Upper lobe of left lung (tissue), 6 donors: ENCODE measurements at places on chromosomes 5 and 9. TPM values are rescaled to one million over a fixed set of nuclear protein-coding genes. Genes with fewer than 3 reads are reported as not detected.
A peak's percentile ranks its signal among the peaks of the same experiment; 100 is the strongest.

ACOT12 gene
- not detected for total RNA-seq

PCDHGB7 gene
- 8.7 TPM for total RNA-seq

LHX3 gene
- 0.20 TPM for total RNA-seq

SPZ1 gene
- total RNA-seq: not detected

FABP6 gene
- total RNA-seq: 4.4 TPM

RFESD gene
- total RNA-seq: 2.0 TPM

FOXD4 gene
- 2.6 TPM for total RNA-seq

DNA sequence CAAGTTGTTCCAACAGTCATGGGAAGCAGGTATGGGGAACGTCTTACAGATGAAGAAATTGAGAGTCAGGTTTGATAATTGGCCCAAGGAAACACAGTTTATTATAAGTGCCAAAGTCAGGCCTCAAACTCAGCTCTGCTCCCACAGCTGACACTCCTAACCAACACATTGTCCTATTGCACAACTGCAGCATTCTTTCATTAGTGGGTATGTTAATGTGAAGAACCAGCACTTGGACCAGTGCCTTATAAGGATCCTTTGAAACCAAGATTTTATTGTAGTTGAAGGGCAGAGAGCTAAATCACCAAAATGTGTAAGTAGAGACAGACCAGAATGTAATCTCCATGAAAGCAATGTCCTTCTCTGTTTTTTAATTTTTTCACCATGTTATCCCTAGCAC, 56.1 kb downstream of the GRIA1 start:
- DNase-seq: no peak

GRCh38 chr5:28324174-28324573, 1285.8 kb upstream of the CDH9 start:
- no peak for DNase-seq

- no peak for DNase-seq
Measured at GRCh38 chr5:122327110-122327509, 15.1 kb downstream of the SNCAIP start.

GRCh38 chr9:7320841-7321240, 478.7 kb downstream of the DMAC1 start:
- no peak for DNase-seq

DNA sequence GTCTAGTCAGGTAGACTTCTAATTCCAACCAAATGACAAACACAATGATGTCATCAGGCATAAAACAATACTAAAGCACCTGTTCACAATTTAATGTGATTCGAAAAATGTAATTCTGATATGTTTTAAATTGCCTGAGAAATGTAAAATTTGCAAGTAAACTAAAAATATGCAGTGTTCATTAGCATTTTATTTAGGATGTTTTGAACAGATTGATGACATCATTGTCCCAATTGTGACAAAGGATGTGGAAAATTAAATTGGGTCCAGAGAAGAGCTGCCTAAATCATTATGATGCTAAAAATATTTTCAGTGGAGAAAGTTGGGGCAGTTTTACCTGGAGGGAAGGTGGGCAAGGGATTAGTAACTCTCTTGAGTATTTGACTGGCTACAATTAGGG, 86.5 kb downstream of the CFAP90 start:
- DNase-seq: no peak

GRCh38 chr5:42760426-42760825, 3.8 kb downstream of the CCDC152 start:
- no peak for DNase-seq

DNA sequence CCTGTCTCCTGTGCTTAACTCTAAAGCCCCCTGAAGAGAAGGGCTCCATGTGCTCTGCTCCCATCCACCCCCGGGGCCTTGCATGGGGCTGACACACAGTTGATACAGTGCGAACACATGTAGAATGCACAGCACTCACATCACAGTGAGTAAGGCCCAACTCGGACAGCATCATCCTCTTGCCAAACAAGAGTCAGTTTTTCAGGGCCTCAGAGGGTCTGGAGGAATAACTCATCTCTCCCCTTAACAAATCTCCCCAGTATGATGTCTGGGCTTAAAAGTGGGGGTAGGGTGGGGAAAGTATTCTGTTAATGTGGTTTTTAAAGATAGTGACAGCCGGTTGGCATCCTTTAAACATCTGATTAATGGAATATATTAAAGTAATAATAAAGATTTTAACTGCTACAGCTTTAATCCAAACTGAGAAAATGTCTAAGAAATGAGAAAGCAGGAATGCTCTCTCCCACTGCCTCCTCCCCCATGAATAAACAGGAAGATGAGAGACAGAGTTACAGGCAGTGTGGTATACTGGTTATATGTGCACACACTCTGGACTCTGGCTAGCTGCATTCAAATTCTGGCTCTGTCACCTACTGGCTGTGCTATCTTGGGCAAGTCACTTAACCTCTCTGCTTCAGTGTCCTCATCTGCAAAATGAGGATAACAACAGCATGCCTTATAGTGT, 22.5 kb downstream of the APBA1 start:
- DNase-seq: no peak

DNA sequence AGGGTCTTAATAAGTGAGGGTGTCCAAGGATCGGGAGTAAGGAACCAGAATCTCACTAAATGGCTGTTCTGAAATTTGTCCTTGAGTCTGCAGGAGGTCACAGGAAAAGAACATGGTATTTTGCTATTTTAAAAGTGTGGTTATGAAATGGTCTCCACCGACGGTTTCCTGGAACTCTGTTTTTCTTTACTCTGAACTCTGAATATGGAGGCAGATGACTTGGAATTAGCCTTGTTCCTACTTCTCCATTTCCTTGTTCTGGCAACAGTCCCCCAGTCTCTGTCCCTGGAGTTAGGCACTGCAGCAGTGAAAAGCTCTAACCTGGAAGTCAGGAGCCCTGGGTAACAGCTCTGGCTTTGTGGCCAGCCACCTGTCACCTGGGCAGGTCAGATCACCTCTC, 46.6 kb upstream of the C5orf58 start:
- DNase-seq: no peak

DNA sequence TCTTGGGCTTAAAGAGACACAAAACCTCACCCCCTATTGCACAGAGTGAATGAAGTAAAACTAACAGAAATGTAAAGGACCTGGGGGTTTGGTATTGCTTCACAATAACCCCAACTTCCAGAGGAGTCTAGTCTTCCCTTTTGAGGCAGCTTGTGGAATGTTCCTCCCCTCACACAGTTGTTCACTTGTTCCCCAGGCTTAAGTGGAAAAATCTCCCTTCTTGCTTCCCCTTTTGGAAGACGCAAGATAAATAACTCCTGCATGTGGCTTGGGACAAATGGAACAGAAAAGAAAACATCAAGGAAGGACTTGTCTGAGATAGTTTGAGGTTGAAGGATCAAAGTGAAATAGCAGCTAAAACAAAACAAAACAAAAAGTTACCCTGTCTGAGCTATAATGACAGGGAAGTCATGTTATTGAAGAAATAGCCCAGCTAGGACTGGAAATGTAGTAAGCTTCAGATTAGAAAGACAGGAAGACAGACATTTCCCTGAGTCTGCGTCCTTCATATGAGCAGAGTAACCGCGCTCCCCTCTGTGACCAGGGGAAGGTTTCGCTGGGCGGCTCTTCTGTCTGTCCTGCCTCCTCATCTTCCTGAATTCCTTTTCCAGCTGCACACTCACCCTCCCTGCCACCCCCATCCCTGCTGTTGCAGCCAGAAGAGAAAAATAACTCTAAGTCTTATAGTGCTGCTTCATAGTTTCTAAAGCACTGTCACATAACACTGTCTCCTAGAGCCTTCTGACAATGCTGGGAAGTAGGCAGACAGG, 8.8 kb downstream of the SPARC start:
- DNase-seq: no peak

DNA sequence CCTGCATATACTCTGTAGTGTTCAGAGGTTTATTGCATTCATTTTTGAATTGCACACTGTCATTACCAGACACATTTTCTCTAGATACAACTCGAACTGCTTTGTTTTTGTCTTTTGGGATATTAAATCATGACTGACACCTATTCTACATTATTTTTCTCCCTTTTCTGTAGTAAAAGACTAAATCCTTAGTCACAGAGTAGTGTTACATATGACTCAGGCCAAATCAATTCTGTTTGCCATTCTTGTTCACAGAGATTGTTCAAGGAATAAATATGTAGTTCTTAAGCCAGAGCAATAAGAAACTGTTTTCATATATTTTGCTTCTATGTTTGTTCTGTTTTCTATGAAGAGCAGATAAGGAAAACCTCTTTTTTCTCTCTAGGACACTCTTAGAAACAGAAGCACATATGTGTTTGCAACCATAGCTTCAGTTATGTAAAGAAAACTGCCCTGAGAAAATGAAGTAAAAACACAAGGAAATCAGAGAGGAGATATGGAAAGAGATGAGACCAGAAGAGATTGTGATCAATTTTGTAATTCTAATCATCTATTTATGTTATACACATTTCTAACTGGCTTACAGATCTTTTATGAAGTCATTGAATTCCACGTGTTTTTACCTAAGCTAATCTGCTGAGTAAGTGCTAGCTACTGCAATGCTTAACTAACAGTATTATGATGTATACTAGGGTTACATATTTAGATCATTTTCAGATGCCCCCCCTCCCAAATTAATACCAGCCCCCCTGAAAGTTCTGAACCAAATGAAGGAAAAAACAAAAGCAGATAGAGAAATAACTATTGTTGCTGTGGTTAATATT, 1995.6 kb upstream of the CDH6 start:
- no peak for DNase-seq

- DNase-seq: no peak
Measured at GRCh38 chr5:85647349-85648127, 970.2 kb upstream of the COX7C start.

GRCh38 chr5:171841984-171842776, 56.6 kb downstream of the SMIM23 start:
- no peak for DNase-seq

DNA sequence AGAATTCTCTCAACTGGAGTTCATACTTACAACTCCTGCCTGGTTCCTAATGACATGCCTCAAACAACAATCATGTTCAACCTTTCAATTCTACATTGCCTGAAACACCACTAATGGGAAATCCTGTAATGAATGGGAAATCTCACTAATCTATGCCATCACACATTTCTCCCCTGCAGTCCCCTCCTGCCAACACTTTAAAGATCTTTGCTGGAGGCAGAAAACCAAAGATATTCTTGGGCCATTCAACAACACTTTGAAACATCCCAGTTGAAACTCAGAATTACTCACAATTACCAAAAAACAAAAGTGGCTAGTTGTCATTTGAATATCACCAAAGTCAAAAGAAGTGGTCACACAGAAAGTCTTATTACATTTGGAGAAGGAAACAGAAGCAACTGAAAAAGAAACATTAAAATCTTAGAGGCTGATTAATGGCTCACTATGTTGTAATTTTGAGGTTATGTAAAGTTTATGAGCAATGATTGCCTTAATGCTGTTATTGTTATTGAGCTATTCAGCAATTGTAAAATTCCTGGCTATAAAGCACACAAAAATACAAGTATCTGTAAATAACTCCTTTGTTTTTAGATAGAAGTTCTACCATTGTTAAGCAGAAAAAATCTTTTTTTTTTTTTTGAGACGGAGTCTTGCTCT, 313.4 kb upstream of the SLC30A5 start:
- no peak for DNase-seq

DNA sequence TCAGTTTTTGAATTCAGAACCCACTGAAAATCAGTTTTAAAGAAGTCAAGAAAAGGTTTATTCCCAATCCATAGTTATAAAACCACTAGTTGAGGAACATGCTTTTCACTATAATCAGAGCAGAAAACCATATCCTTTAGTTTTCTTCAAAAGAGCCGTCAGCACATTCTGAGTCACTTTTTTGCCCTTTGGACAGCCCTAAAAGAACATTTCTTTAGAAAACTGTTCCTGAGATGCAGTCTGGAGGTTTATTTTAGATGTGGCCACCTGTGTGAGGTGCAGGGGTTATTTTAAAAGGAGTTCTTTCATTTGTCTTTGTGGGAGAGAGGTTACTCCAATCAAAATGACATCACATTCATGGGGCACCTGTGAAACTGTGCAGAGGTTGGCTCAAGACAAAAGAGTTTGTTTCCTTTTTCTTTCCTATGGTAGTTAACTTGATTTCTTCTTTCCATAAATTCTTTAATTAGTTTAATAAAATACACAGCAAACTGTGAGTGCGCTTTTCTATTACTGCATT, 221.6 kb upstream of the RPS23 start:
- no peak for DNase-seq

DNA sequence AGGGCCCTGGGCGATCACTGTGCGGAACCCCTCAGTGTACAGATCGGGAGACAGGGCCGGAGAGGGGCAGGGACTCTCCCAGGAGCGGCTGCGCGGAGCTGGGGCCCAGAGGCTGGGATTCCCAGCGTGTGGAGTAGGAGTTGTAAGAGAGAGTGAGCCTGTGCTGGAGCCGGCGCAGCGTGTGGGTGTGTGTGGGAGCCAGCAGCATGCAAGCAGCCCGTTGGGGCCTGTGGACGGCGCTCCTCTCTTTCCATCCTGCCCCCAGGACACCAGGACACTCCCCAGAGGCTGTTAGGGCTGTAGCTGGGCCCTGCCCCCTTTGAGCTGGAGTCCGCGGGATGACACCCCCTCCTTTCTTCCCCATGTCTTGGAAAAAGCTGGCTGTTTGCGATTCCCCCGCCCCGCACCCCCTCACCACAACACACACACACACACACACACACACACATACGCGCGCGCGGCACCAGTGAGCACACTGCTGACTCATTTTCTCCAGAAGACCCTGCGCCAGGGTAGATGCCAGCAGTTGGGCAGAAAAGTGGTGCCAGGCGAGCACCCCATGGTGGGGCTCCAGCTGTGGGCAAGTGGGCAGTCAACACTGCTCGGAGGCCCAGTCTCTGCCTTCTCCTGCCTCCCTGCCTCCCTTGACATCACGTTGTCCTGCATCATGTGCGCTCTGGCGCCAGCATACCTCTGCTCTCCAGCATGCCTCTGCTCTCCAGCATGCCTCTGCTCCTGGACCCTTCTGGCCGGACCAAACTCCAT, 1.5 kb downstream of the COL27A1 start:
- DNase-seq: peak; percentile 54

DNA sequence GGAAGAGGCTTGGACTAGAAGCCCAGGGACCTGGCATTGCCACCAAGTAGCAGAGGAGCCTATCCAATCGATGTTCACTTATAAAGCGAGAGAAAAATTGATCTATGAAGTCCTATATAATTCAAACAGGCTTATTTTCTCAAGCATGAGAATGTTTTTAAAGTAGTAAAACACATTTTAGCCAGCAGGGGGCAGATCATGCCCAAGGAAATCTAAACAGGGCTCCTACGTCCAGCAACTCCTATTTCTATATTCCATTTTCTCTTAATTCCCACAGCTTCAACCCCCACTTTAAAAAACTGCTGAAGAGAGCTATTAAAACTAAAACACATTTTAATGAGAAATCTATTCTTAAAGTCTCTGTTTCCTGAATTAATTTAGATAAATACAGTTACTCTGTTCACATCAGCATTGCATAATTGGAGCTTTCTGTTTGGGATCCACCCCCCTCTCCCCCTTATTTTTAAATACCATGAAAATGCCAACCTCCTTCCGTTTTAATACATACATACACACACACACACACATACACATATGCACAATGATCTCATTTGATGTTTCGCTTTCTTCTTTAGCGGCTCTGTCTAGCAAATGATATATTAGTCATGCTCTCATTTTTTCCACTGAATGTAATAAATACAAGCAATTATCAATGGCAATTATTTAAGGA, 144.9 kb downstream of the MYO10 start:
- DNase-seq: no peak
